ENCODE measurements at places on chromosomes 13 and 19.

DNA sequence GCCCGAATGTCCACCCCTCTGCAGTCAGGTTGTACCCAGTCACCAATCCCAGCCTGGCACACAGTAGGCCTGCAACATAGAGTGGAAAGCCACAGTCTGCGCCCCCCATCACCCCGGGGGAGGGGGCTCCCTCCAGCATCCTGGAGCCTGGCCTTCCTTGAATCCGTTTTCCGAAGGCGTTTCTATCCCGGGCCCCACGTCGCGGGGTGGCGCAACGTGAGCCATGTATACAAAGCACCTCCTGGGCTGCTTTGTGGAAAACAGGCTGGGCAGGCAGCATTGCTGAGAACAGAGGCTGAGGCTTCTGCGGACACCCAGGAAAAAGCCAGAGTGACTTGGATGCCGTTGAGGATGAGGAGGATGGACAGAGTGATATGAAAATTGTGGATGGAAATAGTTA lies 103.3 kb upstream of the USP29 start:
- DNase-seq: no peak

DNA sequence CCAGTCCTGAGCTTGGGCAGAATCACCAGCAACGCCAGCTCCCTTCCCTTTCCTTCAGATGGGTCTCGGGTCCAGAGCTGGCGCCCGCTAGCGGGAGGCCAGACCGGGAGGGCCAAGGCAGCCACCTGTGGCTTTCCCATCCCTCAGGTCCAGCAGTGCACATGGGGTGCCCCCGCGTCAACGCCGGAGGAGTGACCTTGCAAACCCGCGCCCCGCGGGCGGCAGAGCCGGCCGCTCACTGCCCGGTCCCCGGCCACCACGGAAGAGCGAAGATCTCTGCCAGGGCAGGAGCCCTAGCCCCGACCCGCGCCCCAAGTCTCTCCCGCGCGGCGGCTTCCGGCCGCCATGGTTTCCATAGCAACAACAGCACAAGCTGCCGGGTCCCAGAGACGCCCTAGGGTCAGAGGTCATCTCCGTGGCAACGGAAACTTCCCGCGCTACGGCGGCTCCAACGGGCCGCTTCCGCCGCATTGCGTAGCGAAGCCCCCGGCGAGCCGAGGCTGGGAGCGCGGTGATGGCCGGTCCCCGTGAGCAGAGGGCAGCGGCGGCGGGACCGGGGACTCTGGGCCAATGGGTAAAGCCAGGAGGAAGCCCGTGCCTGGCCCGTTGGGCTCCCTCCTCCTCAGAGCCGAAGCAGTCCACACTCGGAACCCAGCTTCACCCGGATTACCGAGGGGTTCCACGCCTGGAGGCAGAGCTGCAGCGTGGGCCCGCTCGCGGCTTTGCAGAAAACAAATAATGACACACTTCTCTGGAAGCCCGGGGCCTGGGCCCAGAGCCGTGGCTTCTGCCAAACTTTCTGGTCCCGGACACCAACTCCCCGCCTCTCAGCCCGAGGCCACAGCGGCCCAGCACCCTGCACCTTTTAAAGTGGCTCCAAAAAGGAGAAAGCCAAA lies 7.4 kb downstream of the FGF14 start:
- peak; percentile 94 for DNase-seq

- no peak for DNase-seq
Observed at GRCh38 chr19:13644645-13645044, 119.7 kb upstream of the MRI1 start.

DNA sequence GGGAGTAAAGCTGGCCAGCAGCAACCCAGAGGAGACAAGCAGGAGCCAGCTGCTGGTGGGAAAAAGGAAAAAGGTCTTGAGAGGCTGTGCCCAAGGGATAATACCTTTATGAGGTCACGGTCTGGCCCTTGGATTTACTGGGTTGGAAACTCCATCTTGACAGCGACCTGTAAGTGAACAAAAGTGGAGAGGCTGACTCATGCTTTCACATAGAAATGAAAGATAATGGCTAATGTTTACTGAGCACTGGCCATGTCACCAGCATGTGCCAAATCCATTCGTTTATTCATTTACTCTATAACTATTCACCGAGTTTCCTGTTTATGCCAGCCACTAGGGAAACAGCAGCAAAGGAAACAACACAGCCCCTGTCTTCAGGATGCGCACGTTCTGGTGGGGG lies 4.7 kb downstream of the VRK3 start:
- no peak for DNase-seq

Measured in Jurkat, Clone E6-1 (cell line).